ENCODE measurements at places on chromosomes 2 and 18.

- H3K36me3 ChIP-seq = no peaks in the 10 kb centered on the region
- no peaks in the 10 kb centered on the region for H3K4me1 ChIP-seq
- H3K27me3 ChIP-seq = peaks cover 3% of the 10 kb centered on the region
- no peak overlapping the region for H3K4me3 ChIP-seq
Observed at GRCh38 chr2:224264259-224264658, 137.6 kb downstream of the FAM124B start.

DNA sequence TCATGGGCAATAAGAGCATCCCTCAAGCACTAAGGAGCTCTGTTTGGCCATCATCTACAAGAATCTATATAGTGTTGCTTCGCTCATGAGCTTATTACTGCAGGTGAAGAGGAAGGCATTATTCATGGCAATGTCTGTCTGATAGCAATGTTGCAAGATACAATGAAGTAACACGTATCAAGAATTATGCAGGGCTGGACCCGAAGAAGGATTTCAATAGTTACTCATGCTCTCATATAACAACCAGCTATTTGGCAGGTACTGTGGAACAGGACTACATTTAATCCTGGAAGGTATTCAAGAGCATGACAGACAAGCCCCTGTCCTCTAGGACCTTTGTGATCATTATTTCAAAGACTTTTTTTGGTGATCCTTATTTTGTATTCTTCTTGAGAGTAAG is 109.6 kb downstream of the LAMA3 start:
- H3K36me3 ChIP-seq = no peaks in the 10 kb centered on the region
- no peaks in the 10 kb centered on the region for H3K4me1 ChIP-seq
- DNase-seq = no peak

DNA sequence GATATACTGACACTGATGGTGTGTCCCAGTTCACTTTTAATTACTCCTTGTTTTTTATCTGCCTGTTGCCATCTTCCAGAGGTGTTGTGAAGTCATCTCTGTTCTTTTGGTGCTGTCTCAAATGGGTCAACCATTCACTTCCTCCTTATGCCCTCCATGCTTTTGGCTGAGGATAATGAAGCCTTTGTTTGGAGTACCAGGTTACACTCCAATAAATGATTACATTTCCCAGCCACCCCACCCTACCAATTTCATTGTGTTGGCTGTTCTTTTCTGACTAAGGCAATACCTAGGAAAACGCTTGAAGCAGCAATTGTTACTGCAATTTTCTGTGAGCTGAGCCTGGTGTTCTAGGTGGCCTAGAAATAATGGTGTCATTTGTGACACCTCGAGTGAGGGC is 29.8 kb upstream of the ACTG2 start:
- H3K4me1 ChIP-seq = peaks cover 4% of the 10 kb centered on the region
- no peak overlapping the region for H3K27ac ChIP-seq
- DNase-seq = no peak
- H3K4me3 ChIP-seq = no peak overlapping the region
- peaks cover 2% of the 10 kb centered on the region for H3K36me3 ChIP-seq

- no peaks in the 10 kb centered on the region for H3K27me3 ChIP-seq
- no peaks in the 10 kb centered on the region for H3K36me3 ChIP-seq
- DNase-seq = no peak
- H3K4me3 ChIP-seq = no peak overlapping the region
Observed at GRCh38 chr2:37631698-37632097, 39.7 kb downstream of the CDC42EP3 start.

GRCh38 chr2:241070811-241071676 is 31.0 kb downstream of the MTERF4 start:
- H3K4me1 ChIP-seq = no peaks in the 10 kb centered on the region
- no peak overlapping the region for H3K4me3 ChIP-seq
- no peaks in the 10 kb centered on the region for H3K27me3 ChIP-seq
- H3K27ac ChIP-seq = no peak overlapping the region

DNA sequence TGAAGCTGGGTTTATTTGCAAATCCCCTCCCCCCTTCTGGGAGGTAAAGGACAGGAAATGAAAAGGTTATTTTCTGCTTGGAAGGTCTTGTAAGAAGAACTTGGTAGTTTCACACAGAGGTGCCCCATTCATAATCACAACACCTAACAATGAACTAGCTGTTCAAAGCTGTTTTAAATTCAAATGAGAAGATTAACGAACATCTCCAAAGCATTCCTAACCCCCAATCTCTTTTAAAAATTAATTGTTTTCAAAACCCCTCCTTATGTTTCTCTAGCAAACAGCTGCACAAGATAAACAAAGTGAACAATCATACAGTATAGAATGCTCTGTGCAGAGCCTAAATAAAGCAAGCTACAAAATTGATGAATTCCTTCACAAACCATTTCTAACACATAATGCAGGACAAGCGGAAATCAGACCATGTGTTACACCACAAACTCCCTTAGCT is 271.4 kb downstream of the SATB2 start:
- H3K4me1 ChIP-seq = no peaks in the 10 kb centered on the region
- no peak for DNase-seq
- H3K36me3 ChIP-seq = no peaks in the 10 kb centered on the region
- no peak overlapping the region for H3K4me3 ChIP-seq
- no peaks in the 10 kb centered on the region for H3K27me3 ChIP-seq

- no peak for DNase-seq
- H3K4me3 ChIP-seq = no peak overlapping the region
- H3K27ac ChIP-seq = no peak overlapping the region
- peaks cover 3% of the 10 kb centered on the region for H3K4me1 ChIP-seq
Observed at GRCh38 chr18:23992089-23992940, 22.2 kb upstream of the TTC39C start.

GRCh38 chr2:88269836-88270235 is 99.7 kb downstream of the THNSL2 start:
- H3K4me3 ChIP-seq = no peak overlapping the region
- no peaks in the 10 kb centered on the region for H3K27me3 ChIP-seq
- DNase-seq = no peak
- H3K27ac ChIP-seq = no peak overlapping the region
- H3K36me3 ChIP-seq = no peaks in the 10 kb centered on the region

DNA sequence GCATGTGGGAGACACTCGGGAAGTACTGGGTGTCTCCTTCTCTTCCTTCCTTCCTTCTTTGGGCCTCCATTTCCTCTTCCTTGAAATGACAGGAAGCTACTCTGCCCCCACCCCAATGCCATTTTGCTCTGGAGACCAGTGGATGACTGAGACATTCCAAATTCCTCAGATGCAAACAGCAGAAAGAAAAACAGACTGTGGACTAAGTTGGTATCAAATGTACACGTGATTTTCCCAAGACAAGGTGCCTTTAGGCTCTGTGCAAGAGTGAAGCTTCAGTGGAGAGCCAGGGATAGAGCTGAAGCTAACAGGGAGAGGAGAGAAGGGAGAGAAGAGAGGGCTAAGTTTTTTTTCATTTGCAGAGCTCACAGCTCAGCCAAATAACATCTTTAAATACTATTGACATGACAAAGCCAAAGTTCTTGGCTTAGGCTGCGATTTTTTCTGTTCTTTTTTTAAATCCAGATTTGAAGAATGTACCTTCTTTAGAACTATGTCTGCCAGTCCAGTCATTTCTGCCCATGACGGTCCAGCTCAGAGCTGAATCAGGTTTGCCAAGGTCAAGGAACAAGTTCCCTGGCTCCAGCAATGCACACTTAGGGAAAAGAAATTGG is 84.5 kb upstream of the LCLAT1 start:
- H3K4me1 ChIP-seq = peaks cover 4% of the 10 kb centered on the region
- no peak for DNase-seq
- H3K27ac ChIP-seq = no peak overlapping the region
- no peaks in the 10 kb centered on the region for H3K36me3 ChIP-seq
- no peak overlapping the region for H3K4me3 ChIP-seq

DNA sequence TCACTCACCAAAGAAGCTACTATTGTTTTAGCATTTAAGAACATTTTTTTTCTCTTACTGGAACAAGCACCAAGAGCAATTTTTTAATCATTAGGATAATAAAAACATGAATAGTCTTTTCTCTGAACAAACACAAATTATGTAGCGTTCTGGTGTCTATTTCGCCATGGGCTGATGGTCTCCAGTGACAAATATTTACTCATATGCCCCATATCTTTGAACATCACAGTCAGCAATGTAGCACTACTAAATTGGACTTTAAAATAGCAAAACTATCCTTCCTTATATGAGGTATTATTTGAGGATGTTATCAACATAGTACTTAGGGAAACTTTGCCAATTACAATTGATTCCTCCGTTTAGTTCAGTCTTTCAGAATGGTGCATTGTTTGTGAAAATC is 1326.0 kb upstream of the ZEB2 start:
- H3K4me3 ChIP-seq = no peak overlapping the region
- H3K4me1 ChIP-seq = no peaks in the 10 kb centered on the region
- no peaks in the 10 kb centered on the region for H3K27me3 ChIP-seq
- H3K27ac ChIP-seq = no peak overlapping the region

- no peaks in the 10 kb centered on the region for H3K36me3 ChIP-seq
- no peaks in the 10 kb centered on the region for H3K4me1 ChIP-seq
- no peaks in the 10 kb centered on the region for H3K27me3 ChIP-seq
Observed at GRCh38 chr2:3242747-3243369, 134.8 kb downstream of the EIPR1 start.

GRCh38 chr18:77433076-77433475 is 183.4 kb downstream of the GALR1 start:
- DNase-seq = no peak
- H3K4me1 ChIP-seq = no peaks in the 10 kb centered on the region
- H3K27ac ChIP-seq = no peak overlapping the region
- no peaks in the 10 kb centered on the region for H3K27me3 ChIP-seq

DNA sequence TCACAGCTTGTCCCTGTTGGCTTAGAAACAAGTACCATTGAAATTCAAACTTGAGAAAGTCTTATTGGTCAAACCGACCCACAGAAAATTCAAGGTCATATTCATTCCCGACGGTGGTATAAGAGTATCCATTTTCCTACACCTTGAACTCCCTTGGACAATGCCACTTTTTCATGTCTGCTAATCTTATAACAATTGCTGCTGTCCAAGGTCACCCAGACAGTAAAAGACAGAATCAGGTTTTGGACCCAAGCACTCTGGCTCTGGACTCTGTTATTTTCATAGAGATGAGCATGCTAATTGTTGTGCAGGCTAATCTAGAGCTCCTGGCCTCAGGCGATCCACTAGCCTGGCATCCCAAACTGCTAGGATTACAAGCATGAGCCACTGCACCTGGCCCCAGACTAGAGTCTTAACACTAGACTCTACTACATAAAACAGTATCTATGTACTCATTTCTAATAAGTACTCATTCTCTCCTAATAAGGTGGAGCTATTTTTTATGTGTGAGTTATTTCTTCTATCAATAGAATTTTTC is 57.8 kb downstream of the C2orf76 start:
- DNase-seq = no peak
- no peak overlapping the region for H3K4me3 ChIP-seq
- no peaks in the 10 kb centered on the region for H3K27me3 ChIP-seq
- H3K27ac ChIP-seq = no peak overlapping the region

DNA sequence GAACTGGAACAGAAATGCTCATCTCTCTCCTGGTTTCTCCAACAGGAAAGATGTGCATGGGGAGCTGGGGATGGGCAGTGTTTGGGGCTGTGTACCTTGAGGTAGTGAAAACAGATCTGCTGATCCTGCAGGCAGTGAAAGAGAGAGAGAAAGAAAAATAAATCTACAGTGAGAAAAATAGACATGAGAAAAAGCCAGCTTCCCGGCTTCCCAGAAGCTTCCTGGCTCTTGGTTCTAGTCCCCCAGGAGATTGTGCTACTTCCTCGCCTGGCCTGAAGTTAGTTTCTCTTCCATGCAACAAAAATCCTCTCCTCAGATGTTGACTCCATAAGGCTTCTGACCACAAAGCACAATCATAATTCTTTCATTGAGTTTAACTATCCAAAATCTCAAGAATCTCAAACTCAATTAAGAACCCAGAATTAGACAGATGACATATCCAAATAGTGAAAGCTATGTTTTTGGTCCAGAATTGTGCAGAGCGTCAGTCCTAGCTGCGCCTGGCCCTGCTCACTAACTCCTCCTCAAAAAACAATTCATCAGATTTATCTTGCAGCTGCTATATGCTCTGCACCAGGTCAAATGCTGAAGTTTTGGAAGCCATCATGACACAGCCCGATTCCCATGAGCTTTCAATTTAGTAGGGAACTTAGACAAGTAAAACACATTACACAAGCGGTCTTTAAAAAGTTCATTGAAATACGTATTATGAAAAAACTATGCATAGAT is 20.1 kb upstream of the NAB1 start:
- no peak overlapping the region for H3K4me3 ChIP-seq
- peaks cover 3% of the 10 kb centered on the region for H3K4me1 ChIP-seq
- no peaks in the 10 kb centered on the region for H3K27me3 ChIP-seq
- no peak for DNase-seq
- H3K27ac ChIP-seq = no peak overlapping the region

GRCh38 chr2:148876595-148877402 is 1.8 kb downstream of the KIF5C start:
- no peaks in the 10 kb centered on the region for H3K36me3 ChIP-seq
- H3K4me1 ChIP-seq = no peaks in the 10 kb centered on the region
- no peak for DNase-seq

DNA sequence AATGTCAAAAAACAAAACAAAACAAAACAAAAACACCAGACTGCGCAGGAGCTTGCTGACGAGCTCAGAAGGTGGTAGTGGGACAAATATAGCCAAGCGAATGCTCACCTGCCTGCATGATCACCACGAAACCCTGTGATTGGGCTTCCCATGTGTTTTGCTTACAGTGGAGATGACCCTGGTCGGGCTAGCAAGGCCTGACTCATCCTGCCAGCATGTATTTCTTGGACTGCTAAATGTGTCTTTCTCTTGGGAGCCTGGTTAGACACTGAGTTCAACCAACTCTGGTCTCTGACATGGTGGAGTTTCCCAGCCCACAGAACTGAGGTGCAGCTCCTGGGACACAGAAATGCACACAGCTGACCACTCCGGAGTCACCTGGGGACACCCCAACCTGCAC is 30.7 kb upstream of the DUSP2 start:
- DNase-seq = no peak
- H3K27ac ChIP-seq = no peak overlapping the region
- no peaks in the 10 kb centered on the region for H3K36me3 ChIP-seq
- H3K4me1 ChIP-seq = no peaks in the 10 kb centered on the region
- no peak overlapping the region for H3K4me3 ChIP-seq
- no peaks in the 10 kb centered on the region for H3K27me3 ChIP-seq

DNA sequence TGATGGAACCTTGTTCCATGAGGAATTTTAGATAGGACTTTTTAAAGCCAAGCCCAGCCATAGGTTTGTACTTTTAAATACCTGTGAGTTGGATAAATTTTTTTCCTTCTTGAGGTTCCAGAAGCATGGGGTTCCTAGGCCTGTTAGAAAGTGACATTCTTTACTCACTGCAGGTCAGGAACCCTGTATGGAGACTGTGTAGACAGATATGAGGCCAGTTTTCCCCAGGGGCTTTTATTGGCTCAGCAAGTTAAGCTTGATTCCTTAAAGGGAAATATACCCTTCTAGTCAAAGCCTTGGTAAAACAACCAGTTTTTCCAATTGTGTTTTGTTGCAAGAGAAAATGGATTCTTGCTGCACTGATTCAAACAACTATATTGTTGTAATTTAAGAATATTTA is 38.4 kb upstream of the GMCL1 start:
- DNase-seq = no peak
- H3K27me3 ChIP-seq = no peaks in the 10 kb centered on the region
- H3K4me3 ChIP-seq = no peak overlapping the region
- H3K27ac ChIP-seq = no peak overlapping the region
- peaks cover 3% of the 10 kb centered on the region for H3K36me3 ChIP-seq
- no peaks in the 10 kb centered on the region for H3K4me1 ChIP-seq

GRCh38 chr2:24191156-24191555 is 16.3 kb downstream of the FAM228A start:
- H3K4me3 ChIP-seq = no peak overlapping the region
- H3K27ac ChIP-seq = no peak overlapping the region
- H3K27me3 ChIP-seq = peaks cover 7% of the 10 kb centered on the region

All from endothelial cell of umbilical vein (primary cell).